ENCODE measurements at places on chromosomes 2 and 18. TPM values are rescaled to one million over a fixed set of nuclear protein-coding genes. Genes with fewer than 3 reads are reported as not detected.

Gene ASB18
- total RNA-seq: 4.7 TPM

Gene PER2
- 3.1 TPM for total RNA-seq

Gene ELOA2
- not detected for total RNA-seq

Gene SERPINB3
- total RNA-seq: not detected

Gene MAP2
- total RNA-seq: 5.7 TPM

Gene ZFP36L2
- 12.0 TPM for total RNA-seq

Gene CTAGE1
- total RNA-seq: not detected

Gene AOX1
- 1.9 TPM for total RNA-seq

Gene ASPRV1
- total RNA-seq: 2.6 TPM

Gene MYCN
- total RNA-seq: 5.9 TPM

Gene ASXL3
- total RNA-seq: 8.2 TPM

Gene LYPD6B
- not detected for total RNA-seq

Gene TCF23
- total RNA-seq: 0.35 TPM

Gene ATP8B1
- total RNA-seq: 5.2 TPM

Gene PDCD1
- 0.04 TPM for total RNA-seq

Gene NMS
- not detected for total RNA-seq

Gene GCKR
- total RNA-seq: not detected

Gene TSPYL6
- 0.04 TPM for total RNA-seq

Gene CXCR1
- total RNA-seq: not detected

Gene PID1
- 27.4 TPM for total RNA-seq

Gene GPBAR1
- total RNA-seq: 1.3 TPM

Gene HOXD13
- total RNA-seq: 0.31 TPM

Gene DOK6
- total RNA-seq: 4.9 TPM

Gene UPP2
- total RNA-seq: not detected

Gene RAX
- total RNA-seq: not detected

Gene MAP3K2
- 28.4 TPM for total RNA-seq

Gene PLEKHA3
- 11.4 TPM for total RNA-seq

Gene GAREM1
- 7.4 TPM for total RNA-seq

Gene DSC3
- total RNA-seq: 0.75 TPM

Gene POTEC
- total RNA-seq: not detected

Gene LAMA3
- total RNA-seq: 6.3 TPM

Gene TACR1
- 0.18 TPM for total RNA-seq

Gene TXNL4A
- total RNA-seq: 147 TPM

Gene GYPC
- total RNA-seq: 116 TPM

Gene PSD4
- total RNA-seq: 1.6 TPM

Gene LYPD1
- total RNA-seq: 6.1 TPM

Gene SYT4
- total RNA-seq: 0.13 TPM

Gene IL36RN
- total RNA-seq: not detected

Gene SF3B6
- total RNA-seq: 131 TPM

Gene KCNE4
- total RNA-seq: 7.2 TPM

Gene GRB14
- total RNA-seq: 2.9 TPM

Gene ST8SIA3
- total RNA-seq: 0.09 TPM

Gene C2orf72
- total RNA-seq: 0.62 TPM

Gene BMP10
- not detected for total RNA-seq

Gene MAIP1
- 13.4 TPM for total RNA-seq
